ENCODE measurements at places on chromosomes 16 and 17. TPM values are rescaled to one million over a fixed set of nuclear protein-coding genes. Genes with fewer than 3 reads are reported as not detected.
A peak's percentile ranks its signal among the peaks of the same experiment; 100 is the strongest.

DNA sequence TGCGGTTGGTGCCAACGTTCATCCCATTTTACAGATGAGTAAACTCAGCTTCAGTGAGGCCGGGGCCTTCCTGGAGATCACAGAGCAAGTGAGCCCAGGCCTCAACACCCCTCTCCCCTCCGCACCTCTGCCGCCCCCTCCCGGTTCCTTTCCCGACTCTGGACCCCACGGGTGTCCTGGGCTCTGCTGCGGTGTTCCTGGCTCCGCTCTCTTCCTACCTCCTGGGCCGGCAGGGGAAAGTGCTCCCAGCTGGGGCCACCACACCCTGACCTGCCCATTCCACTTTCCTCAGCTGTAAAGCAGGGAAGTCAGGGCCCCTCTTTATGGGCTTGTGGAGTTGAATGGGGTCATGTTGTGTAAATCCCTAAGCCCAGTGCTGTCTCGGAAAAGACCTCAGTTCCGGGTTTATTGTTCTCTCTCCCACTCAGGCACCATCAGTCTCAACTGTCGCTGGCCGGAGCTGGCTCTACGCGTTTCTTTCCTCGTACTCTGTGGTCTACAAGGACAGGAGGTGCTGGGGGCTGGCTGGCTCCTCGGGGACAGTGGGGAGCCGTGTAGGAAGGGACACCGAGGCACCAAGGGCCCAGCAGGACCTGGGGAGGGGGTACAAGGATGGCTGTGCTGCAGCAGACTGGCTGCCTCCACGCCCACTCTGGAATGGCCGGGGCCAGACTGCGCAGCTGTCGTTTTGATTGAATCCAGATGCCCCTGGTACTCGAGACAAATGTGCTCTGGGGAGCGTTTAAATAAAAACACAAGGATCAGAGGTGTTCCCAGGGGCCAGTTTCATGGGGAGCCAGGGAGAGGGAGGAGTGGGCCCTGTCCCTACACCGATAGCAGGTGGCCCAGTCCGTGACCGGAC, 21.7 kb upstream of the ACSF3 start:
- no peak for DNase-seq

- peak; percentile 48 for DNase-seq
Observed at GRCh38 chr16:89860747-89861304, 12.6 kb upstream of the TCF25 start.

GRCh38 chr16:81696961-81697615, 82.0 kb upstream of the PLCG2 start:
- DNase-seq: no peak

DNA sequence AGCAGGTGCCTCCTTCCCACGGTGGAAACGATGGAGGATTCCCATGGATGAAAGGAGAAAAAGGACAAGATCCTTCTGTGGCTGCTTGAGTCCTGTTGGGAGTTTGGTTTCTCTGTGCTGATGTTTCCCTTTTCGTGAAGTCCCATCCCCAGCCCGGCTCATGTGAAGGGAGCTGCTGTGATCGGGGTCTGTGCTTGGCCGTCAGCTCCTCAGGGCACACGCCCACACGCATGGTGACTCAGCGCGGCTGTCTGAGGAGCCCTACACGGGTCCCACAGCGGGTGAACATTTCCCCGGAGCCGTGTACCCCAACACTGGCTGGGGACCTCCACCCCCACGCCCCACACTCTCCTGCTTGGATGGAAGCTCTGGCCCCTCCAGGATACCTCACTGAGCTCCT, 44.5 kb upstream of the SSTR5 start:
- DNase-seq: no peak

- no peak for DNase-seq
Observed at GRCh38 chr17:16929035-16929680, 42.8 kb downstream of the TNFRSF13B start.

- DNase-seq: no peak
Observed at GRCh38 chr16:88928405-88929090, 48.5 kb downstream of the CBFA2T3 start.

GRCh38 chr16:3651461-3652372, 2.8 kb upstream of the DNASE1 start:
- no peak for DNase-seq

DNA sequence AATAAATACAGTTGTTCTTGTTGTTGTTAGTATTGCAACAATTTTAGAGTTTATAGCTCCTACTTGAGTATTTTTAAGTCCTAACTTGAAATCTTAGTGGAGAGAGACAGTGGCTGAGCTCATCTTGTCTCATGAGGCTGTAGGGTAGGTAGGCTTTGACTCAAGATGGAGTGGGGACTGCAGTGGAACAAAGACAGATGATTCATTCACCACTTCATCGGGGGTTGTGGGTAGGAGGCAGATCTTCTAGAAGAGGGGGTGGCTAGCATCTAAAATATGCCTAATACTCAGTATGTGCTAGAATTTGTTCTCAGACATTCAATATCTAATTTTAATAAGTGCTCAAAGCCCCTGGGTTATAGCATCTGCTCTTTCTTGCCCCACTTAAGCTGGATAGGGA, 13.1 kb upstream of the MMD start:
- DNase-seq: no peak

- no peak for DNase-seq
Observed at GRCh38 chr17:48835971-48836370, 5.1 kb downstream of the CALCOCO2 start.

- no peak for DNase-seq
Observed at GRCh38 chr17:29012535-29012934, 6.7 kb upstream of the SEZ6 start.

DNA sequence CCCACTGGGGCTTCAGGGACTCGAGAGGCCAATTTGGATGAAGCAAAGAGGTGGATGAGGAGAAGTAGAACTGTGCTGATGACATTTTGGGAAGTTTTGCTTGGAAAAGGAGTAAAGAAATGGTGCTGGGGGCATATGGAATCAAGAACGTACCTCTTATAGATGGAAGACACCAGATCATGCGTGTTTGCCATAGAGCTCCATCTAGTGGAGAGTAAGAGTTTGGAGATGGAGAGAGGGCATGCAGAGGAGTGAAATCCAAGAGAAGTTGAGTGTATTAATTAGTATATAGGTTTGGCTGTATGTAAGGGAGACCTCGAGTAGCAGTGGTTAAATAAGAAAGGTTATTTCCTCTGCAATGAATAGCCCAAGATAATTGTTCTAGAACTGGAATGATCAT, 56.0 kb downstream of the SHISA6 start:
- DNase-seq: no peak

The CBX8 gene
- 1.9 TPM for total RNA-seq
